NCI-H1092 treated with DMSO at 0.1 percent for 48 hours (cell line): ENCODE measurements at places on chromosomes 4 and X.

- DNase-seq = no peak
These were observed 22.1 kb downstream of the PDE6B start for GRCh38 chr4:647481-647880.

DNA sequence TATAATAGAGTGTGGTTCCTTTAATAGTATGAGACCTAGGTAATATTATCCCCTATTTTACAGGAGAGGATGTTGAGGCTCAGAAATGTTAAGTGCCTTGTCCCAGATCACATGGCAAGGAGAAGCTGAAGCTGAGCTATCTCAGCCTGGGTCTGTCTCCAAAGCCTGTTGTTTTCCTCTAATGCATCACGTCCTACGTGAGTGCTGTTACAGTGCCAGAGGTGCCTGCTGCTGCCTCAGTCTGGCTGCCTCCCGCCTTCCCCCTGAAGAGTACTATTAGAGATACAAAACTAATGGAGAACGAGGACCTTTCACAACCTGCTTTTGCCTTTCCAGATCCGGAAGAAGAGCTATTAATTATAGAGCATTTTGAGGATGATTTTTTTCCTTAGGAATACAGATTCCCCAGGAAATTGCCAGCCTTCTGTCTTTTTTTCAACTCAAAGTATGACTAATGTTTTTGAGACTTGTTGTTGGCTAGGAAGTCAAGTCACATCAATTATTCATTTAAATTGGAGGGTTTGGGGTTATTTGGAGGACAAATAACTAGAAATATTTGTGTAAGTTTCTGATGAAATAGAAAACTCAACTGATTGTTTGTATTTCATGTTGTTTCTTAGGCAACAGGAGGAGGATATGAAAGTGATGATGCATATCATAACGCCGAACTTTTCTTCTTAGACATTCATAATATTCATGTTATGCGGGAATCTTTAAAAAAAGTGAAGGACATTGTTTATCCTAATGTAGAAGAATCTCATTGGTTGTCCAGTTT lies 43.9 kb upstream of the MTMR1 start:
- DNase-seq = peak; percentile 15

- DNase-seq = no peak
These were observed 190.2 kb upstream of the AGA start for GRCh38 chr4:177632481-177632880.

DNA sequence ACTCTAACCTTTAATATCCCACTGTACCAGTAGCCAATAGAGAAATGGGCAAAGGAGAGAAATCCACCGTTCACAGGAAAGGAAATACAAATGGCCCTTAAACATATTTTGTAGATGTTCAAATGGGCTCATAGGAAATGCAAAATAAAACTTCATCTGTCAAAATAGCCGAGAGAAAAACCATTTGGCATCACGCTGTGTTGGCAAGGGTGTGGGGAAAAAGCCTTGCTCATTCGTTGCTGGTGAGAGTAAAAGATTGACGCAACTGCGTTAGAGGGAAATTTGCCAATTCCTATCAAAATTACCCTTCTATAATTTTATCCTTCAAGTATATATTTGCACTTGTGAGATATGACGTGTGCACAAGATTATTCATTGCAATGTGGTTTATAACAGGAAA lies 131.9 kb downstream of the EIF4E start:
- DNase-seq = no peak

DNA sequence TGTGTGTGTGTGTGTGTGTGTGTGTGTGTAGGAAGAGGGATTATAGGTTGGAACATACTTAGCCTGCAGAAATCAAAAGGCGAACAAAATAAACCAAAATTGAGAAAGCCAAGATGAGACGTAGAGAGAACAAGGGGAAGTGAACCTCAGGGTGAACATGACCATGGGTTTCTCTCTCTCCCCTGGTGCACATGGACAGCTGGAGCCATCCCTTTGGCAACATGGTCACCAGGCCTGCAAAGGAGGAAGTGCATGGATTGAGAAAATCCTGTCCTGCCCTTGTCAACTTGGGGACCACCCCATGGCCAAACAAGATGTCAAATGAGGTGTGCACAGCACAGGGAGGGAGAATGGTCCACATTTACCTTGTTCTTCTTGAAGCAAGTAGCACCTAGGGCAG lies 23.1 kb downstream of the LGI2 start:
- DNase-seq = no peak

DNA sequence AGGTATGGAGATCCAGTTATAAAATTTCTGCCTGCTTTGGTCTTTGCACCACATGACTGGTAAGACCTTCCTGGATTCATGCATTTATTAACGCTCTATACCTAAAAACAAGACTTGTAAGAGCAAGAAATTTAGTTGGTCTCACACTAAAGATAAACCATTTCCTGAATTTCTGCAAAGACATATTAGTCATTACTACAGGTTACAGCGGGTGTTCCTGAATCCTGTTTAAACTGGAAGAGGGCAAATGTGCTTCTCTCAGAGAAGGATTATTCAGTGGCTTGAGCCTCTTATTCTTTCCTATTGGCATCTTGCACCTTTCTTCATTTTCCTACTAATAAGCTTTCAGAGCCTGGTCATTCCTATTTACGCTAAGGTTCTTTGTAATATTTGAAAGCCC lies 397.6 kb upstream of the TENM3 start:
- DNase-seq = no peak

GRCh38 chr4:138633580-138633904 lies 382.0 kb upstream of the NOCT start:
- DNase-seq = no peak

DNA sequence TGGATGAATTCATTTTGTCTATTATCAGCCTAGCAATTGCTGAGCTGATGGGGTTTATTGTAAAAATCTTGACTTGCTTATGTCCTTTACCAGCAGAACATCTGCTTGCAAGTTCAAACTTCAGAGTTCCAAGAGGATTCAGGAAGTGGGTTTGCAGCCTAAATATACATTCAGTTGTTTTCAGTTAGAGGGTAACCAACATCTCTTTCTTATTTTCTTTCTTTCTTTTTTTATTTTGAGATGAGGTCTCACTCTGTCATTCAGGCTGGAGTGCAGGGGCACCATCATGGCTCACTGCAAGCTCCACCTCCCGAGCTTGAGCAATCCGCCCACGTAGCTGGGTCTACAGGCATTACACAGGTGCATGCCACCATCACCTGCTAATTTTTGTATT lies 31.4 kb upstream of the FHL1 start:
- DNase-seq = no peak

DNA sequence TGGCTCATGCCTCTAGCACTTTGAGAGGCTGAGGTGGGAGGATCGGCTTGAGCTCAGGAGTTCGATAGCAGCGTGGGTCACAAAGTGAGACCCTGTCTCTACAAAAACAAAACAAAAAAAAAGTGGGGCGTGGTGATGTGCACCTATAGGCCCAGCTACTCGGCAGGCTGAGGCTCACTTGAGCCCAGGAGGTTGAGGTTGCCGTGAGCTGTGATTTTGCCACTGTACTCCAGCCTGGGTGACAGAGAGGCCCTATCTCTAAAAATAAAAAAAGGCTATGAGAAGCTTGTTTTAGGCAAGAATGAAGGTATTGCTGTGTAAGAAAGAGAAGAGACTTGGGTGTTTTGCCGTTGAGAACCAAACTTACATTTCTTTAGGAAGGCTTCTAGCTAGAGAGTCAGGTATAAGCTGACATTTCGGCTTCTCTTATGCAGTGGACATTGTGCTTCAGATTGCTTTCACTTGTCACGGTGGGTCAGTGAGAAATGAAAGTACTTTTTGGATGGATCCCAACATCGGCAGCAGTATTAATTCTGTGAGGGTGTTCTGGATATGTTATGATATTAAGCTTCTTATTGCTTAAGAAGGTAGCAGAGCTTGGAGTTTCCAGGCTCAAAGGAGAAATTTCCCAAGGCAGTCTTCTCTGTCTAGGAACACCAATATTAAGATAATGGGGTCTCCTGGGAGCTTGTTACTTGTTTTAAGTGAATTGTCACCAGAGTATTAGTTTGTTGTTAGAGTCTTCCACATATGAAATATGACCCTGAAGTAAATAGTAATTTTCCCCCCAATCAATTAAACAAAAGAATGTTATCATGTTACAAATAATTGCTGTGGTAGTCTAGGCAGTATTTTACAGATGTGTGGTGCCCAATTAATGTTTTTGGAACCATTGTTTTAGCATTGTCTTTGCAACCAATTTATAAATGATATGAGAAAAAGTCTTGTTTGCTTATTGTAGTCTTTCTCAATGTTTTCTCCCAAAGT lies 17.6 kb downstream of the TMEM131L start:
- DNase-seq = no peak

DNA sequence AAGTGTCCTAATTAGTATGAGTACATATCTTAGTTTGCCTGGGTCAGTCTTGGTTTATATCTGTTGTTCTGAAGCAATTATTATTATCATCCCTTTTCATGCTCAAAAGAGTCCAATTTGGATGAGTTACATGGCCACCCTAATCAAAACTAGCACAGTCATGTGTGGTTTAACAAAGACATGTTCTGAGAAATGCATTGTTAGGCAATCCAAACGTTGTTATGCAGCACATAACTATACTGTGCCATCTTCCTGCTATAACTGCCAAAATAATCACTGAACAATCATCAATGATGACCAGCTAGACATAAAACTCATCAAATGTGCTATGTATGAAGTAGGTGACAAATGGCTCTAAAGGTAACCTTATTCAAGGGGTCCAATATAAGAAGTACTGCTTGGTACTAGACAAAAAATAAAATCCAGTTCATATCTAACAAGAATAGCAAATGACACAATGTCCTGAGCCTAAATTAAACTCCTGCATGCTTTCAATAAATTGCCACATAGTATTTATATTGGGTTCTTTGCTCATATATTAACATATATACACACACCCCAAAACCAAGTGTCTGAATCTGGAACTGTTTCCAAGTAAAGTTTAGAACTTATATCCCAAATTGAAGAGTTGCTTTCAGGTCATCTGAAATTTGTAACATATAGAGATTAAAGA lies 41.9 kb downstream of the CNOT6L start:
- DNase-seq = no peak

- DNase-seq = no peak
These were observed 979.1 kb downstream of the TECRL start for GRCh38 chr4:63430105-63430504.

- no peak for DNase-seq
These were observed 227.0 kb downstream of the C4orf33 start for GRCh38 chr4:129322920-129323319.
